ENCODE measurements at places on chromosomes 3 and 15.

DNA sequence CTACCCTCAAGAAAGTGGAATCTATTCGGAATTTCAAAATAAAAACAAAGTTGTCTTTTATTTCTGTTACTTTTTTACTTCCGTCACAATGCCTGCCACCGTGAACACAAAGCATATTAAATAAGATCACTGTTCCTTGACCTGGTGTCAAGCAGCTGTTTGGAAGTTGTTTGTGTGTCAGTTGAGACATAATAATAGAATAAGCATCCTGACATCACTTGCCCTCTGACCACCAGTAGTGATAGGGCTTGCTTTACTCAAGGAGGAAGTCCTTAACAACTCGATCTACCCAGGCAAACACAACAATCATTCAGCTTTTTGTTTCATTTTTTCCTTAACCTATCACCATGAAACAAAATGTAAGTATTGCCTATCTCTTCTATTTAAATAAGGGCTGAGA, 454.4 kb upstream of the RASGRP1 start:
- no peak for DNase-seq

DNA sequence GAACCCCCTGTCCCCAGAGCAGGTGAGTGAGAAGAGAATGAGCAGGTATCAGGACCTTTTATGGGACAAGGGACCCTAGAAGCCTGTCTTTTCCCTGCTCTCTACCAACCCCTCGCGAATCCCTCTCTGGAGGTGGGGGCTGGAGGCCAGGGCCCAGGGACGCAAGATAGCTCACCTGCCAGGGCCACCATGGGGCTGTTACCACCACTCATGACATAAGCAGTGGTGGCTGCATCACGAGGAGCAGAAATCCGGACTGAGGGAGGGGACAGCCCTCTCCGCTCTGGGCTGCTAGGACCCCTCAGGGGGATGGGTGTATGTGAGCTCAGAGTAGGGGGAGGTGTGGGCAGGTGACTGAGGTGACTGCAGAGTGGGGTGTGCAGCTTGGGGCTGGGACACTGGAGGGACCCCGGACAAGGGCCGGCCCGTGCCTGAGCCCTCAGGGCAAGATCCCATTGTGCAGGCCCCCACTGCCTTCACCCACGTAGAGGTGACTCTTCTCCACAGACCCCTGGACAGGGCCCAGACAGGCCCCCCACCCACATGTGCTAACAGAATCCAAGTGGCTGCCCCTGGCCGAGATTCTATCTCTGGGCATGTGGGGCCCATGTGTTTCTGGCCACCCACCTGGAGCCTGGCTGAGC, 190.6 kb downstream of the TBC1D2B start:
- no peak for DNase-seq

GRCh38 chr3:183106635-183107034, 7.3 kb upstream of the MCCC1 start:
- no peak for DNase-seq

- DNase-seq: no peak
Measured at GRCh38 chr15:89621547-89621946, 33.7 kb downstream of the KIF7 start.
